ENCODE measurements at places on chromosomes 4 and X.
A peak's percentile ranks its signal among the peaks of the same experiment; 100 is the strongest.

DNA sequence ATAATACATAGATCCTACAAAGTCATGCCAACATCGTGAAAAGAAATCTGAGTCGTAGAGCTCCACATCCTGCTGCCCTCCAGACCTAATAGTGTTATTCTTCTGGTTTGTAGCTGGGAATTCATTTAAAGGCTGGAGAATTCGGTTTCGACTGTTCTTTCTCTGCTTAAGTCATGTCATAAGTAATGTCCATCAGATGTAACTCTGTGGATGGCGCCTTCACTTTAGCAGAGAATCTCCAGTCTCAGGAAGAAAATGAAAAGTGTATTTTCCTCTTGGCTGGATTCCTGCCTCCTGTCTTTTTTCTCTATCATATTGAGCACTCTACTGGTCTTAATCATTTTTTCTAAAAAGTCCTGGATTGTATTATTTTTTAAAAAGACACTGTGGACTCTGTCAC lies 117.0 kb downstream of the PALLD start:
- no peak for DNase-seq

- DNase-seq: no peak
Measured at GRCh38 chr4:146450524-146450923, 71.2 kb downstream of the SLC10A7 start.

GRCh38 chr4:128379860-128380259 lies 92.2 kb upstream of the PGRMC2 start:
- no peak for DNase-seq

- DNase-seq: no peak
Measured at GRCh38 chrX:19121466-19121865, 802 bp downstream of the ADGRG2 start.

- DNase-seq: peak; percentile 7
Measured at GRCh38 chrX:147912093-147912801, 528 bp downstream of the FMR1 start.

DNA sequence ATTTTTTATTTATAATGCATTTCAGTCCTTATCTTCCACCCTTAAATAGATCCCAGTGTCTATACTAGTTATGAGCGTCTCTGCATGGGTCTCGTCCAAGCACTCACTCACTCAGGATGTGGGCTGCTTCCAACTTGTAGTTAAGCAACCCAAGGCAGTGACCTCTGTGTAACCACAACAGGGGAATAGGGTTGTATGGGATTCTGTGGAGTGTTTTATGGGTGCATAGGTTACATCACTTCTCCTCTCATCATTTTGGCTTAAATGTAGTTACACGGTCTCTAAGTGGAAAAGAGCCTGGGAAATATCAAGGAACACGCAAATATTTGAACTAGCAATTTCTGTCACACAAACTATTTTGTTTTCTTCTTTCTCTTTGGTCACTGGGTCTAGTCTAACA lies 931.0 kb downstream of the STIM2 start:
- no peak for DNase-seq

DNA sequence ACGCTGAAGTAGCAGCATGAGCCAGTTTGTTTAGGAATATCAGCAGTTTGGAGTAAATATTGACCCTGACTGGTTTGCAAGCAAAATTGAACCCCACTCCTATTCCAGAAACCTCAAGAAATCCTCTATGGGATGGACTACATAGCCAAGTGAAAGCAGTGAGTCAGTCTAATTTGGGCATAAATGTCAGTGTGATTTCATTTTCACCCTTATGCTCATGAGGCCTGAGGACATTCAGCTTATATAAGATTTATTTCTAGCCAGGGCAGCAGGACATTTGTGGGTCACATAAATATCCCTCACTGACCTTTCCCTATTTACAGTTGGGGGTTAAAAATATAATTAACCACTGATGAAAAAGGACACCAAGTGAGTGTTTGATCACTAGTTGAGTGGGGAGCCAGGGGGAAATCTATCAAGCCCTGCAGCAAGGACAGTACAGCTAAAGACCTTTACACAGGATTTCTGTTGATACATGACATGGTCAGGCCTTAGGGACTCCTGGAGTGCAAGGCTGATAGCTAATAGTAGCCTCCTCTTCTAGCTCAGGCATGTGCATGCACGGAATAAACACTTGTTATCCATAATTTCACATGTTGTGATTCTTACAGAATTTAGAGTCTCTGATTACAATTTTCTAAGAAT lies 996.9 kb upstream of the GRIA3 start:
- no peak for DNase-seq

- no peak for DNase-seq
Measured at GRCh38 chr4:183967266-183967665, 62.2 kb downstream of the STOX2 start.

DNA sequence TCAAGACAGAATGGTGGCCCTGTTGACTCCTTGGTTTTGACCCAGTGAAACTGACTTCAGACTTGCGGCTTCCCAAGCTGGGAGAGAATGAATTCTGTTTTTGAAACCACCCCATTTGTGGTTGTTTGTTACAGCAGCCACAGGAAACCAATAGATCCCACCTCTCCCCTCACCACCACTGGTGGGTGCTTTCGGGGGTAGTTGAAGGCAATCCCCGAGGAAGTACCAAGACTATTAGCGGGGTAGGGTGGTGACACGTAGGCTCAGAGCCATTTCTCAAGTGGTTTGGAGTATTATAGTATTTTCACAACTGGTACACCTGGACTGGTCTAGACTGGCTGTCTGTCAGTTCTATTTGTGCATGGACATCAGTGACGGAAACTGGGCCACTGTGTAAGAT lies 189.1 kb upstream of the RBPJ start:
- peak; percentile 41 for DNase-seq

DNA sequence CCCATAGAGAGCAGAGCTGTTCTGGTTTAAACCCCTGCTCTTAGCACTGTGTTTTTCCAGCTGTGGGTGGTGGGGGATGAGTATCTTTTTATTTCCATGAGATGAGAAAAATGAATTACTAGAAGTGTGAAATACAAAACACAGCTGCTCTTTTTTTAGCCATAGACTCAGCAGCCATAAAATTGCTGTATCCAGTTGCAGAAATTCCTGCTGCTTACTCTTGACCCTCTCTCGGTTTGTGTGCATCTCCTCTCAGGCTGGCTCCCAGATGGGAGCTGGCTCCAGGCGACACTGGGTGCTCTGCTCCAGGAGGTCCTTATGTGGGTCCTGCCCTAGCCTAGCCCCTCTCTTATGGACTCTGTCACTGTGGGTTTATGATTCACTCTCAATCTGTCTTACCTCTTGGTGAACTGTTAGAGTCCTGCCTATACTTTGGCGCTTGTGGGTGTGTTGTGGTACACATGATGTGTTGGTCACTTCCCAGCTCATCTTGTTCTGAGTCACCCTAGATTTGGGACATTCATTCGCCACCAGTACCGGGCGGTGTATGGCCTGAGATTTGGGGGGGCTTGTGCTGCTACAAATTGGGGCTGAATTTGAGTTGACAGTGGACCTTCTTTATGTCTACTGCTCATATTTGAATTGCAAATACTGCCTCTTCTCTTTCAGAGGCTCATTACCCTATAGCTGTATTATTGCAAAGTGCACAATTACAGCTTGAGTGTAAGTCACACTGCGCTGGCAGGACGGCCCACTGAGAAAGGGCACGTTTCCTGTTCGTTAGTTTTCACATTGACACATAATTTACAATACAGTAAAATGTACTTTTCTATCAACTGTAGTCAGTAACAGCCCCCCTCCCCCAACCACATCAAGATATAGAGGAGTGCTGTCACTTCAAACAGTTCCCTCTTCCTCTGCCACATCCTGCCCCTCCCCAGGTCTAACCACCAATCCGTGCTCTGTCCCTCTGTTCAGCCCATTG lies 46.9 kb upstream of the MSANTD1 start:
- peak; percentile 66 for DNase-seq

DNA sequence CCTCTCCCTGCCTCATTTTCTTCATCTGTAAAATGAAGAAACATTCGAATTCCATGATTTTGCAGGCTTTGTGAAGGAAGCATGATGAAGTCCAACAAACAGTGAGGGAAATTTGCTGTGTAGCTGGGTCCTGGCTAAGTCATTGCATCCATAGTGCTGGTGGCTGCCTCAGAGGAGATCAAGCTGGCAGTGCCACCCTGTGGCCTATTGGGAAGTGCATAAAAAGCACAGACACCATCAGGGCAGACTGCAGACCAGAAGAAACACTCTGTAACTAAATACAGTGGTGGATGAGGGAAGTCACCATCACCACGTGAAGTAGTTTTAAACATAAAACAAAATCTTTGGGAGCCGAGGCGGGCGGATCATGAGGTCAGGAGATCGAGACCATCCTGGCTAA lies 40.7 kb upstream of the DDX3X start:
- DNase-seq: peak; percentile 17

- no peak for DNase-seq
Measured at GRCh38 chrX:9628779-9629493, 136.7 kb downstream of the GPR143 start.

DNA sequence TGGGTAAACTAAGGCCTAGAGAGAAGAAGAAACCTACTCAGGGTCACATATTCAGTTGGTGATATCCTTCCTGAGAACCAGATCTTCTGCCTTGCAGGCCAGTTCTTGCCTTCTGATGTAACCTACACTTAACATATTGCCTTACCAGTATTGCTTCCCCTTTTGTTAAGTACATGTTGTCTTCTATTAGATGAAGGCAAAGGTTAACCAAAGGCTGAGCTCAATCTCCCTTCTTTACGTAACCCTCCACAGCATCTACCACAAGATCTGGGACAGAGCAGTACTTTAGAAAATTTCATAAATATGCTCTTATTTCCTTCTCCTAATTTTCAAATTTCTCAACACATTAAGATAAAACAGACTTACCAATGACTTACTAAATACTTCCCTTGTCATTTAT lies 474.4 kb downstream of the SH2D1A start:
- DNase-seq: no peak

DNA sequence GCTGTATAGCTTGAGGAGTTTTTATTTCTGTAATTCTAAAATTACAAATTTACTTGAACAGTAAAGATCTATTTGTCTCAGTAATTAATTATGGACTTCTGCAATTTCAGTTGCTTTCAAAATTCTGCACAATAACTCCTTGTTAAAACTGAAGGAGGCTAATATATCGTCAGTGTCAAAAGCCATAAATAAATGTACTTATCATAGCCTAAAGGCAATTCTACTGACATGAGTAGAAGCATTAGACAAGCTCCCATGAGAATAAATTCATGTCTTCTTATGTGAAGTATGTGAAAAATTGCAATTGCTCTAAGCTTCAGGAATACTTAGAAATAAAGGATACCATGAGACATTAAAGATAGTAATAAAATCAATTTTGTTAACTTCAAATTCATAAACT lies 381.2 kb upstream of the PCDH10 start:
- no peak for DNase-seq

DNA sequence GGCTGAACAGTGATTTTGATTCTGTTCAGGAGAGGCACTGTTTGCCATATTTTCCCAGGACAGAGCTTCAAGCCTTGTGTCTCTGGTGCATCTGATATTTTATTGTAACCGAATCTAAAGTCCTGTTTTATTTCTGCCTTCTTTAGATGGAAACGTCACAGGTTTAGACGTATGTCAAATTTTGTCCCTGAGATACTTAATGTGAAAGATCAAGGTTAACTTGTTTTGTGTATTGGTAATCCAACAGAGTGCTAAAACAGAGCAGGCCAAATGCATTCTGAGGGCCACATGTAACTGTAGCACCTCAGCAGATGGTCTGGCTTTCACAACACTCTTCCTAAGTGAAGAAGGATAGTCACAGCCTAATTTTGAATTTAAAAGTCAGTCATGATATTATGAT lies at the start of gene GNRHR:
Gene GNRHR, minus strand, starts transcription at position 101 of the 400 bp plus-strand sequence. Its CDS starts 53 bp downstream, at position 48.
- no peak for DNase-seq

DNA sequence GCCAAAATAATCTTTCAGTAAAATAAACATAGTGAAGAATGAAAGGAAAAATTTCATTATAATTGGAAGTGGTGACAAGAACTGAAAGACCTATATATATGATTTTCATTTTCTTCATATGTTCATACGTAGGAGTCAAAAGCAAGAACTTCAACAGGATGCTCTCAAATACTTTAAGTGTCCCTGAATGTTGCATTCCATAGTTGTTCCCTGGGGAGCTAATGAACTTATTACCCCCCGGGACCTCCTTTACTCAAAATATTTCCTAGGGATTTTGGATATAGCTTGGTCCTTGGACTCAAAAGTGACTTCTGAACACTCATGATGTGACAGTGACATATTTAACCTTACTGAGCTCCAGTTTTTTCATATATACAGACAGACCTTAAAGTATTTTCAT lies 44.9 kb upstream of the NDST4 start:
- no peak for DNase-seq

GRCh38 chrX:9542106-9542760 lies 77.4 kb downstream of the TBL1X start:
- no peak for DNase-seq

GRCh38 chr4:99571883-99572282 lies 2.7 kb upstream of the MTTP start:
- no peak for DNase-seq

DNA sequence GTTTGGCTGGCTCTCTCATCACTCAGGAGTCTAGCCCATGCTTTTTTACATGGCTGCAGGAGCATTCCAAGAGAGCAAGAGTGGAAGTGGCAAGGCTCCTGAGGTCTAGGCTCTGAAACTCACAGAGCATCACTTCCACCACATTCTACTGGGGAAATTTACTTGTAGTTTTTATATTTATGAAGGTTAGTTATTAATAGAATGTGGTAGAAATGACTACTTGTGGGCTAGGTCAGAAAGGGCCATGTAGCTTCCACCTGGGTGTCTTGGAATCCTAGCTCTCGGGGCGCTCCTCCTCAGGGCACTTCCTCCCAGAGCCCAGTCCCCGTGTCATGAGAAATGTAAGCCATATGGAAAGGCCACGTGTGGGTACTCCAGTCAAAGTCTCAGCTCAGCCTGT lies 127.0 kb upstream of the CASK start:
- DNase-seq: no peak

DNA sequence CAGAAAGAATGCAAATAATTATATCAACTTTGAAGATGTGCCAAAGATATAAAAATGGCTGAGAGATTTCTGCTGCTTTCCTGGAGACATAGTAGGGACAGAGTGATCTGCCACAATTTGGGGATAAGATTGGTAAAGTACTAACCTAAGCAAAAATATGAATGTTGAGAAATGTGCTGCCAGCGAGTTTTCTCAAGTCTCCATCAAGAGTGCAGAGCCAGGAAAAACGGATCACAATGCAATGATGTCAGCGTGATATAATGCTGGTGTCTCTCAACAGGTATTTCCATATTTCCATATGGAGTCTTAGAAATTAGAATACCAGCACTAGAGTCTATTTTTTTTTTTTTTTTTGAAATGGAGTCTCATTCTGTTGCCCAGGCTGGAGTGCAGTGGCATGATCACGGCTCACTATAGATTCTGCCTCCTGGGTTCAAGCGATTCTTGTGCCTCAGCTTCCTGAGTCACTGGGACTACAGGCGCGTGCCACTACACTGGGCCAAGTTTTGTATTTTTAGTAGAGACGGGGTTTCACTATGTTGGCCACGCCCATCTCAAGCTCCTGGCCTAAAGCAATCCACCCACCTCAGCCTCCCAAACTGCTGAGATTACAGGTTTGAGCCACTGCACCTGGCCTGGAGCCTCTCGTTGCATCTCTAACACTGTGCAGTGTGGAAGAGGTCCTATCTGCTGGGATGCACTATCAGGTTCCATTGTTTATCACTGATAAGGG lies 893.5 kb downstream of the TRIML1 start:
- DNase-seq: no peak
